ENCODE measurements at places on chromosomes 5 and 9.

DNA sequence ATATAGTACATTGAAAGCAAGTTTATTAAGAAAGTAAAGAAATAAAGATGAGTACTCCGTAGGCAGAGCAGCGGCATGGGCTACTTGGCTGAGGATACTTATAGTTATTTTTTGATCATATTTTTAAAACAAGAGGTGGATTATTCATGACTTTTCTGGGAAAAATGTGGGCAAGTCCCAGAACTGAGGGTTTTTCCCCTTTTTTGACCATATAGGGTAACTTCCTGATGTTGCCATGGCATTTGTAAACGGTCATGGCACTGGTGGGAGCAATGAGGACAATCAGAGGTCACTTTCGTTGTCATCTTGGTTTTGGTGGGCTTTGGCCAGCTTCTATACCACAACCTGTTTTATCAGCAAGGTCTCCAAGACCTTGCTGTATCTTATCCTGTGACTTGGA, 5.2 kb upstream of the BASP1 start:
- DNase-seq, result no peak

DNA sequence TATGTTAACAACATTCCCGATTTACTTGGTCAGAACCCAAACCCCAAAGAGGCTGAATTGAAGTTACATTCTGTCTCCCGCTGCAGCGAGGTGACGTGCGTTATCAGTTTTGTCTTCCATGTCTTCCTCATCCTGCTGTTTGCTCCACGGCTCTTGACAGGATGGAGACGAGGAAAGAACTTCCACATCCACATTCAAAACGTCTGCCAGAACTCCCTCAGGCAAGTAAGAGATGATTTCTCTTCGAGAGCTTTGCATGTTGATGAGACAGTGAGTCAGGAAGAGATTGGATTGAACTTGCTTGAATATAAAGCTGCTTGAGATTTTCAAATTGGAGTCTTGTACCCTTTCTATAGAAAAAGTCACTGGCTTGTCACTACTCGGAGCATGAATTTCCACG, 242.6 kb downstream of the AUH start:
- DNase-seq, result no peak

DNA sequence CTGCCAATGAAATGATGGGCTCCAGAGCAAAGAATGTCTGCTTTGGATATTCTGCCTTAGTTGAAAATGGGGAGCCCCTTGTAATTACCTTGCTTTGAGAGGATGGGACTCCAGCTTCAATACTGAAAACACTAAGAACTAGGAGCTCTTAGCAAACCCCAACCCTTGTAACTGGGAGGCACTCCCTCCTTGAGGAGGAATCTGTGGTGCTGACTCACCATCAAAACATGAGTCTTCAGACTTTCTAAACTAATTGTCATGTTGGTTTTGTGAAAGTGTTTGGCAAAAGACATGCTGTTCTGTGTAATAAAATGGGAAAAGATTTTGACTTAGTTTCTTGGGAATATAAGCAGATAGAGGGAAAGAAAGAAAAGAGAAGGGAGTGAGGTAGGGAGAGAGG, 91.9 kb upstream of the PTPRD start:
- DNase-seq, result no peak

DNA sequence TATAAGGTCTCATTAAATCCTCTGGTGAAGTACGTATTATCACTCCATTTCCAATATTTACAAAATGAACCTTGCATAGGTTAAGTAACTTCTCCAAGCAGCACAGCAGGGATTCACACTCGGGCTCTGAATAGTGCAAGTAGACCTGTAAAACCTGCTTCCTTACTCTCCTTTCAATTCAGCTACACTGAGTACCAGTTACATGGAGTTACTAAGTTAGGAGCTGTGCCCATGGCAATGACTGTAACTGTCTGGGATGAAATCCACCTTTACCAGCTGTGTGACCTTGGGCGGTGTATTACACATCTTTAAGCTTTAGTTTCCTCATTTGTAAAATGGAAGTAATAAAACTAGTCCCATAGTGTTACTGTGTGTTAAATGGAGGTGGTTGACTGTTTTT, 15.9 kb upstream of the MOB3B start:
- no peak for DNase-seq

- DNase-seq, result no peak
Measured at GRCh38 chr9:84481636-84482218, 141.2 kb upstream of the SLC28A3 start.

GRCh38 chr5:22560147-22560546, 293.0 kb downstream of the CDH12 start:
- no peak for DNase-seq

Data from liver (tissue), 10 donors.